ENCODE measurements at places on chromosomes 6 and 20. TPM values are rescaled to one million over a fixed set of nuclear protein-coding genes. Genes with fewer than 3 reads are reported as not detected.
A peak's percentile ranks its signal among the peaks of the same experiment; 100 is the strongest.

GRCh38 chr6:75913040-75913439, 159.4 kb downstream of the IMPG1 start:
- DNase-seq: no peak

DNA sequence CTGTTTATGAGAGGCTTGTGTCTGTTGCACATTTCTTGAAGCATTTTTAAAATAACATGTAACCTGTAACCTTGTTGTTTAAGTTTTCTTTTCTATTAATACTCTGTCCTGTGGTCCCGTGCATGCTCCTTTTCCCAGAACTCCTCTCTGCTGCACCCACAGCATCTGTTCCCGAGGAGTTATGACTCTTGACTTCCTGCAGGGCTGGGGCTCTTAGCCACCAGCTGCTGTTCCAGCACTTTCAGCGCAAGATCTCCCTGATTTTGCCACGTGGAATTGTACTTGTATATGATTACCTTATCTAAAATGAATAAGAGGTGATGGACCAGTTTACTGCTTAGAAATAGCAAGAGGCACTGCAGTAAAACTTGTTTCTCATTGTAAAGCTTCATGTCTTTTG, 150.6 kb downstream of the QKI start:
- DNase-seq: no peak

- no peak for DNase-seq
Measured at GRCh38 chr6:25472306-25472705, 179.7 kb upstream of the SCGN start.

GRCh38 chr20:45368221-45368980, 5.4 kb downstream of the SYS1 start:
- DNase-seq: no peak

DNA sequence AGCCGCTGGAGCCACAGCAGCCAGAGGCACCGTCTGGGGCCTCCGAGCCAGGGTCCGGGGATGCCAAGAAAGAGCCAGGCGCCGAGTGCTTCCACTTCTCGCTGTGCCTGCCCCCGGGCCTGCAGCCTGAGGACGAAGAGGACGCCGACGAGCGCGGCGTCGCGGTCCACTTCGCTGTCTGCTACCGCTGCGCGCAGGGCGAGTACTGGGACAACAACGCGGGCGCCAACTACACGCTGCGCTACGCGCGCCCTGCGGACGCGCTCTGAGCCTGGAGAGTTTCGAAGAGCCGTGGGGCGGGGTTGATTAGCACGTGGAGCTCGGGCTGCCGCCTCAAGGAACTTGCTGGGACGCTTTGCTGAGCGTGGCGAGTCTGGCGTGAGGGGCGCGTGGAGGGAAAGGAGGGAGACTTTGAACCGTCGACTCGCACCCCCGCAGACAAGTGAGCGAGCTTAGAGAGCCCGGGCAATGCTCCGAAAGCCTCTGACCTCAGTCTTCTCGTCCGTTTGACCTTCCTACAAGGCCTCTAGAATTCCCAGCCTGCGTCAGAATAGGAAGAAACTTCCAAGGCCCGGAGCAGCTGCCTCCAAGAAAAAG, 1.3 kb downstream of the PPP1R3G start:
- DNase-seq: no peak

- no peak for DNase-seq
Measured at GRCh38 chr6:87151471-87151780, 3.9 kb upstream of the ZNF292 start.

DNA sequence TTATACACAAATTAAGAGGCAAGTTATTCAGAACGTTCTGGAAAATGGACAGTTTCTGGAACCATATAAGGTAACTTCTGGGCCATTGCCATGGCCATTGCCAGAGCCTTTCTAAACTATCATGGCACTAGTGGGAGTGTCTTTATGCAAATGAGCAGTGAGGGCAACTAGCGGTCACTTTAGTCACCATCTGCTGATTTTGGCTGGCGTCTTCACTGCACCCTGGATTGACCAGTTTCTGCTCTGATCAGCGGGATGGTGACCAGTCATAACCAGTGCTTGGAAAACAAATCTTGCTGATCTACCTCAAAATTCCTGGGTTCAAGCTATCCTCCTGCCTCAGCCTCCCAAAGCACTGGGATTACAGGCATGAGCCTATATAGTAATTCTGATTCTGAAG, 7.3 kb upstream of the SNTA1 start:
- no peak for DNase-seq

GRCh38 chr6:17413313-17413750, 19.9 kb downstream of the CAP2 start:
- DNase-seq: peak; percentile 56

GRCh38 chr20:50518270-50518721, 8.1 kb downstream of the PTPN1 start:
- DNase-seq: peak; percentile 59

Gene NNAT
- polyA plus RNA-seq: 1.2 TPM

Gene GUCA1A
- polyA plus RNA-seq: 0.04 TPM

Gene CCDC170
- 0.03 TPM for polyA plus RNA-seq

Gene SLC22A23
- polyA plus RNA-seq: 1.3 TPM

Measured in foreskin keratinocyte (primary cell).